ENCODE measurements at places on chromosomes 5 and 9.
A peak's percentile ranks its signal among the peaks of the same experiment; 100 is the strongest.

DNA sequence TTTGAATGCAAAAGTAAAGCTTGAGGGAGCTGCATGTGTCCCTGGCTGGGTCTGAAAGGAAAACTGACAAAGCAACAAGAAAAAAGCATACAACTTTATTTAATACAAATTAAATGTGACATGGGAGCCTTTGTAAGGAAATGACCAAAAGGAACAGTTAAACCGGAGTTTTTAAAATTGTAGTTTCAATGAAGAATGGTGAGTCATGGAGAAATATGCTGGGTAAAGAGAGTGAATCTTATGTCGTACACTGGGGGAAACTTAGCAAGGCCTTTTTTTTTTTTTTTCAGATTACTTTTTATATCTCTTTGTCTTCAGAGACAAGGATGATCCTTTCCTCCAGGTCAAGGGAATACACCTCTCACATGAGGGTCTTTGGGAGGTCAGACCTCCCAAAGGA, 50.1 kb upstream of the FBXL17 start:
- DNase-seq: no peak

GRCh38 chr5:103866169-103866568, 303.6 kb upstream of the NUDT12 start:
- no peak for DNase-seq

GRCh38 chr5:110087829-110088228, 398.1 kb downstream of the MAN2A1 start:
- no peak for DNase-seq

DNA sequence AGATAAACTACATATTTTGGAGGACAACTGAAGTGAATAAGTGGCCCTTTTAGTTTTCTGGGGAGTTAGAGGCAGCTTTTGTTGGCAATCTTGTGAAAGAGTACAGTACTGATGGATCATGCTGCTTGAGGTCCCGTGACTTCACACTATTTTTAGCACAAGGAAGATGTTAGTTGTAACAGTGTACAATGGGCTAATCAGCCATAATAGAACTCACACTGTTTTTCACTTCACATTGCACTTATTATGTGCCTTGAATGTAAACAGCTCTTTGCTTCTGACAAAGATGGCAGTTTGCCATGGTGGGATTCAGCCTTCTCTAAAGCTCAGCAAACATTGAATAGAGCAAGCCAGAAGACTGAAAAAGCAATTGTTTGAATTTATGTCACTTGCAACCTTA, 176.7 kb upstream of the ZNF608 start:
- peak; percentile 57 for DNase-seq

DNA sequence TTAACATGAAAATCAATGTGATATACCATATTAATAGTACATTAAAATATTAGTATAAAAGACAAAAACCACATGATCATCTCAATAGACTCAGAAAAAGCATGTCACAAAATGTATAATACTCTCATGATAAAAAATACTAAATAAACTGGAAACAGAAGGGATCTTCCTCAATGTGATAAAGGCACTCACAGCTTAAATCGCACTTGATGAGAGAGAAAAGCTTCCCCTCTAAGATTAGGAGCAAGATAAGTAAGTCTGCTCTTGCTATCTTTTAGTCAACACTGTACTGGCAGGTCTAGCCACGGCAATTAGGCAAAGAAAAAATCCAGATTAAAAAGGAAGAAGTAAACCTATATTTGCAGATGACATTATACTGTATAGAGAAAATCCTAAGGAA, 21.8 kb upstream of the MSH3 start:
- no peak for DNase-seq

GRCh38 chr9:21415493-21416267, 6.8 kb downstream of the IFNA8 start:
- no peak for DNase-seq

- no peak for DNase-seq
Observed at GRCh38 chr9:115411993-115412452, 294.1 kb upstream of the TNC start.

DNA sequence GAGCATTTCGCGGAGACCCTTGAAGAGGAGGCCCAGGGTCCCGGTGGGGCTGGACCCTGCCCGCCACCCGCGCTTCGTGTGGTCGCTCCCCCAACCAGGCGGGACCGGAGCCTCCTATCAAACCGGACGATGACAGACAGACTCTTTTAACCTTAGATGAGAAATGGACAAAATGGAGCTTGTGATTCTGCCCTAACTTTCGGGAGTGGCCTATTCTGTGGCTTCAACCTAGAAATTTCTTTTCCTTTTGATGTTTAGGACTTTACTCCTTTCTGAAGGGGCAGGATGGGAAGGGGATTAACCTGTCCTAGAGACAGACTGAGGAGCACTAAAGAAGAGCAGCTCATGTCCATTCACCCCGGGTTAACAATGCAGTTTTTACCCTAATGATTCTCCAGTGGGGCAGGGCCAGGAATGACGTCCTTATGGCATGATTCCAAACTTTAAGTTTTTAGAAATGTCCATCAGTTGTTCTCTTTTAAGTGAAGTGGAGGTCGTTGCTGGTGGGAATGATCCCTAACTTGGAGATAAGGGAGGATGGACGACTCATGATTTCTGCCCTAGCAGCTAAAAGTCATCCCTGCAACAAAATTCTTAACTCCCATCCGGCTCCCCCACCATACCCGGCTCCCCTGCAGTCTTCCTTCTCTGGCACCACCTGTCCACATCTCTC, 1.0 kb downstream of the NIPSNAP3A start:
- no peak for DNase-seq

All from NCI-H2029 (cell line).